Activated T-helper 9 cell treated with anti-CD3 and anti-CD28 coated beads, Interleukin-2, amount 50 U/mL, for 16 hours (primary cell): ENCODE measurements at places on chromosomes 3 and 15.

DNA sequence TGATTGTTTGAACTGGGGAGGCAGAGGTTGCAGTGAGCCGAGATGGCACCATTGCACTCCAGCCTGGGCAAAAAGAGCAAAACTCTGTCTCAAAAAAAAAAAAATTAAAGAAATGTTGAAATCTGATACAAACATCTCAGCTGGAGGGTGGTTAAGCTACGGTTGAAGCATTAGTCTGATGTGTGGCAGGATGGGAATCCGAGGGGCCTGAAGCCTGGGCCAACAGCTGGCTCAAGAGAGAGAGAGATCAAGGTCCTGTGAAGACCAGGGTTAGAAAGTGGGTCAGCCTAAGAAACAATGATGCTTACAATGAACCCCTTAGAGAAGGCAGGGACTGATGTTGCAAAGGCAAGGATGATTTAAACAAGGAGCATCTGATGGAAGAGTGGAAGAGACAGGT, 69.8 kb downstream of the CD200R1L start:
- no peak for DNase-seq

GRCh38 chr3:44984335-44984734, 8.3 kb downstream of the EXOSC7 start:
- DNase-seq, result no peak

DNA sequence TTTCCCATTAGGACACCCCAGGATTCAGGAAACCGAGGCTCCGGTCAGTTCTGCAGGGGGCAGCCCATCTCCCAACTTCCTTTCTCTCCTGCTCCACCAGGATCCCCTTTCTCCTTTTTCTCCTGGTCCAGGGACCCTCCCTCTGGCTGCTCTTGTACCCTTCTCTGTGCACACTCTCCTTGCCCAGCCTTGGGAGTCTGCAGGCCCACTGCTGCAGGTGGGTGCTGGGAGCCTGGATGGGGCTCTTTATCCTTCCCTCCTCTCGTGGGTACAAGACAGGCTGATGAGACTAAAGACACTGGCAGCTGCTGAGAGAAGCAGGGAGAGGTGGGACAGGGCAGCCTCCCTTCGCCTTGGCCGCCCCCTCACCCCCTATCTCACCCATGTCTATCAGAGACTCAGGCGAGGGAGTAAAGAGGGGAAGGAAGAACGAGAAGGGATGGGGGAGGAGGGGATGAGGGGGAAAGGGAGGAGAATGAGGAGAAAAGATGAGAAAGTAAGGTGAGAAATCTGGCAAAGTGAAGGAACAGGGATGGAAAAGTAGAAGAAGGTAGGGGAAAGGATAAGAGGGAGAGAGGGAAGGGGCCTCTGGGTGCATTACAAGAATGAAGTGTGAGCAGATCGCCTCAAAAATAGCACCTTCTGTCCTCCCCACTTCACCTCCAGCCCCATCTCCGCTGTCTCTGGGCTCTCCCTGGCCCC, 45.2 kb downstream of the ITGA11 start:
- DNase-seq, result no peak

GRCh38 chr3:187624588-187624987, 45.6 kb downstream of the SST start:
- DNase-seq, result no peak

GRCh38 chr3:26625187-26625586, 2.6 kb downstream of the LRRC3B start:
- no peak for DNase-seq

- no peak for DNase-seq
Measured at GRCh38 chr15:35741881-35742280, 195.9 kb upstream of the DPH6 start.

- no peak for DNase-seq
Measured at GRCh38 chr3:89032346-89033013, 74.9 kb upstream of the EPHA3 start.

DNA sequence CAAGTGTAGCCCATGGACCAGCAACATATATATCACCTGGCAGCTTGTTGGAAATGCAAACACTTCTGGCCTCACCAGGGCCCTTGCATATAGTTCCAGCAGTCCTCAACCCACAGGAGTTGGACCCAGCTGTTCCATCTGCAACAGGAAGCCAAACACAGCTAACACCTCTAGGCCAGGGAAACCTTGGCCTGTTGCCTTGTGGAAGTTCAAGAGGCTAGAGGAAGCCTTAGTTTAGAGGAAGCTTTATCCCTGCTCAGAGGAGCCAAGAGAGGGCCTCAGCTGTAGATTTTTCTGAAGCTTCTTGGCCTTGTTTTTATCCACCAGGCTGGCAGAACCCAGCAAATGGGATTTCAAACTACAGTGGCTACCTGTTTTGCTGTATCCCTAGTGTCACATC, 11.4 kb downstream of the FHIT start:
- DNase-seq, result no peak

DNA sequence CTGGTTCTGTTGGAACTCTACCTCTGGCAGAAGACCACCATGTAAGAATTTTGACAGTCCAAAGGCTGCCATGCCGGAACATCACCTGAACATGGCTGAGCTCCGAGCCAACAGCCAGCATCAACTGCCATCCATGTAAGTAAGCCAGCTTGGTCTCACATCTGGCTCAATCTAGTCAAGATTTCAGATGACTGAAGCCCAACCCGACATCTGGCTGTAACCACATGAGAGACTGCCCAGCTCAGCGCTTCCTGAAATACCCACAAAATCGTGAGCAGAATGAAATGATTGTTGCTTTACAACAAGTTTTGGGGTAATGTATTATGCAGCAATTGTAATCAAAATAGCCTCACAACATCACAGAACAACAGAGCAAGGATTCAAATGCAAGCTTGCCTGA, 32.9 kb downstream of the GHSR start:
- no peak for DNase-seq

GRCh38 chr15:93052090-93052879, 36.7 kb downstream of the RGMA start:
- no peak for DNase-seq

DNA sequence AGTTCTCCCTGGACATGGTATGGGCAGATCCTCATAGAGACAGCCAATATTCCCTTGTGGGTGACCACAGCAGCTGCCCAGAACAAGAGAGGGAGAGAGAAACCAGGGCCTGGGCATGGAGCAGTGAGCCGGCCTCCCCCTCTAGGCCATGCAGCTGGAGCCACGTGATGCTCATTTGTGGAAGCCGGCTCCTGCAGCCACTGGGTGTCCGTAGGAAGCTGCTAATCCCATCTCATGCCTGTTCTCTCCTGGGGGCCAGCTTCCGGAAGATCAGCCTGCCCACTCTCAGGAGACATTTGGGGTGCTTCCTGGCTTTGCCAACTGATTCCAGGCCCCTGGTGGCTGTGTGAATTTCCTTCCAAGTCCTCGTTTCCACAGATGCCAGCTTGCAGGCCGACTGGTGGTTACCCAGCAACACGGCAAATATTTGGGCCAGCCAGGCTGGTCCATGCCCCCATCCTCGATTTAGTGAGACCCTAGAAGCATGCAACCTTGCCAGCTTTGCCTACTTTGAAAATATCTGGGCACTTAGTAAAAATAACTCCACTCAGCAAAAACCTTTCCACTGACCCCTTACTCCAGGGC, 55.3 kb downstream of the LINGO1 start:
- no peak for DNase-seq
